ENCODE measurements at places on chromosomes 11 and 22. TPM values are rescaled to one million over a fixed set of nuclear protein-coding genes. Genes with fewer than 3 reads are reported as not detected.
A peak's percentile ranks its signal among the peaks of the same experiment; 100 is the strongest.

DNA sequence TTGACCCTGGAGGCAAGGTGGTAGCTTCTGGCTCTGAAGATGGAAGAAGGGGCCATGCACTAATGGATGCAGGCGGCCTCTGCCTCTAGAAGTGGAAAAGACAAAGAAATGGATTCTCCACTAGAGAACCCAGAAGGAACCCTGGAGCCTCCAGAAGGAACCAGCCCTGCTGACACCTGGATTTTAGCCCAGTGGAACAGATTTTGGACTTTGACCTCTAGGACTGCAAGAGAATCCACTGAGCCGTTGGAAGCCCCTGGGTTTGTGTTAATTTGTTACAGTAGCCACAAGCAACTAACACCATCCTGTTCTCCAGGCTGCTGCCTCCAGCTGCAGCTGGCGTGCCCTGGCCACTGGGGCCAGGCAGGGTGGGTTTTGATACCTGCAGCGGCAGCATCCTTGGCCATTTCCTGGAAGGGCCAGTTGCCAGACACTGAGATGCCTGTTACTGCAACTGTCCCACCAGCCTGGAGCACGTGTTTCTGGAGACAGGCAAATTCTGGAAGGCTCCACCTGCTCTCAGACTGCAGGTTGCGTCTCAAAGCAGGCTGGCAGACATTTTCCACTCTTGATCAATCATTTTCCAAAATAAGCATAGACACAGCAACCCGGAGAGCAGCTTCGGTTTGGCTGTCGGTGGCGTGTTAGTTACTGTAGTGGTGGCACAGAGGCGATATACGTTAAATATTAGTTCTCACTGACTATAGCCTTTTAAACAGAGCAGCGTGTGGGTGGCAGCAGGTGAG, 76.8 kb upstream of the PARVG start:
- DNase-seq, result no peak

DNA sequence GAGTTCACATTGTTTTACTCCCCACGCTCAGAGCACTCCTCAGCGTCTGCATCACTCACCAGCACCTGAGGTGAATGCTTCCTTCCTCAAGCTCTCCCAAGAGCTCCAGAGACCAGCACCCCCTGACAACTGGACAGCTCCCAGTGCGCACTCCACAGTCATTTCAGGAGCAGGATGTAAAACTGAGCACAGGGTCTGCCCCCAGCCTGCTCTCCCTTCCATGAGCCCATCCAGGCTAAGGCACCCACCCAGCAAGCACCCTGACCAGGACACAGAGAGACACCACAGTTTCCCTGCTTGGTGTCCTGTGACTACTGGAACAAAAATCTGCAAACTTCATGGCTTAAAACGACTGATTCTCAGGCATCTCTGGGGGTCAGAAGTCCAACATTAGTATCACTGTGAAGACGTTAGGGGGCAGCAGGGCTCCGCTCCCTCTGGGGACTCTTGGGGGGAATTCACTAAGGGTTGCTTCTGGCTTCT, 3.3 kb downstream of the SCGB1D2 start:
- no peak for DNase-seq

DNA sequence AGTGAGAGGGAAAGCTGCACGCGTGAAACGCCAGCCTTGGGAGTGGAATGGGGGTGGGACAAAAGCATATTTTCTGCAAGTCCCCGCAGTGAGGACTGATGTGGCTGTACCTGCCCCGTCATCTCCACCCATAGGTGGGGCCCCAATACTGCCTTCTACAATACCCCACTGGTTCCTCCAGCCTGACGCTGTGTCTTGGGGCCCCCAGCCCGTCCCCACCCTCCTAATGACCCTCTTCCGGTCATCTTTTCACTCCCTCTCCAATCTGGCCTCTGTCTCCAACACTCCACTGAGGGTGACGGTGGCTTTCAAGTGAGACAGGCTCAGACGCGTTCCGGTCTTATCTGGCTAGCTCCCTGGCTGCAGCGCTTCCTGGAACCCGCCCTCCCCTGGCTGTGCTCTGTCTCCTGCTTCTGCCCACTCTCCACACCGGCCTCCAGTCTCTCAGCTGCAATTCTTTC, 104.2 kb downstream of the MICAL3 start:
- DNase-seq, result peak; percentile 85

The PRR33 gene
- total RNA-seq, result 0.10 TPM

The PHOX2A gene
- total RNA-seq, result not detected

- DNase-seq, result no peak
These were observed 17.9 kb upstream of the TREH start for GRCh38 chr11:118697346-118697745.

The THRSP gene
- total RNA-seq, result 88.4 TPM

The SLC22A9 gene
- not detected for total RNA-seq

DNA sequence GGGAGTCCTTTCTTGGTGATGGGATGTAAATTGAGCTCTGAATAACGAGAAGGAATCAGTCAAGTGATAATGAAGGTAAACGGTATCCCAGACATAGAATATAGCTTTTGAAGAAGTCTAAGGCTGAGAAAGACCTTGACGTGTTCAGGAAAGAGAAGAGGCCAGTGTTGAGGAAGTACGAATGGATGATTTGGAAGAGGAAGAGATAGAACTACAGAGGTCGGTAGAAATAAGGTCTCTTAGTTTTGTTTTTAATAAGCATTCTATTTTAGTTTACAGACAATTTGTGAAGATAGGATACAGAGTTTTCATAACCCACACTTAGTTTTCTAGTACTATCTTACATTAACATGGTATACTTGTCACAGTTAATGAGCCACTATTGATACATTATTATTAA, 1598.1 kb downstream of the FAM181B start:
- DNase-seq, result no peak

- no peak for DNase-seq
These were observed 675.4 kb upstream of the ARHGAP42 start for GRCh38 chr11:100011697-100012096.

DNA sequence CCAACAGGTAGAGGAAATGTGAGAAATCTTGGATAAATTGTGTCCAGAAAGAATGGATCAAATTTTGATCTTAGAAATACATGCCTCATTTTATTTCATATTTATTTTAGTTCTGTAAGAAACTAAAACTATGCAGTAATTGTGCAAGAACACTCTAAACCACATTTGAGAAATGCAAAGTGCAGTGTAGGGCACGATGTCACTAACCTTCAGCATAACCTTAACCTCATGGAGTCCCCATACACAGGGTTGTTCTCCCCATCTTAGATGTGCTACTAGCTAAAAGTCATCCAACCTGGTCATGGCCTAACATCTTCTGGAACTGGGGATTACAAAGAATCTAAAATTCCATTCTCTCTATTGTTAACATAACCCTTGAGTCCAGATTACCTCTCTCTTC, 48.4 kb upstream of the ARHGAP42 start:
- DNase-seq, result no peak

- no peak for DNase-seq
These were observed 2.9 kb upstream of the HTATIP2 start for GRCh38 chr11:20360650-20361049.

DNA sequence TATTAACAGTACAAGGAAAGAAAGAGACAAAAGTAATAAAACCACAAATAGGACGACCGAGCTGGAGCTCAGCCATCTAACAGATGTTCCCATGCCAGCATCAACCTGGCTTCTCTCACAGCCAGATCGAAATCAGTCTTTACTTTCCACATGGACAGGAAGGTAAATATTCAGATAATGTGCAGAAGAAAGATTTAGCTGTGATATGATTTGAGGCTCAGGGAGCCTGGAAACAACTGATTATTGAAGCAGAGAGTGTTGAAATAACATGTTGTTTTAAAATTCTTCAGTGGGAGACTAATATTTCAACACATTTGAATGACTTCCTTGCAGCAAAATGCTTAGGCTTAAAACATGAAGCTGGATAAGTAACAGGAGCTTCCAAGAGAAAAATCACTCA, 546.8 kb downstream of the ETS1 start:
- no peak for DNase-seq

- DNase-seq, result no peak
These were observed 103.1 kb downstream of the PDE2A start for GRCh38 chr11:72570893-72571661.

DNA sequence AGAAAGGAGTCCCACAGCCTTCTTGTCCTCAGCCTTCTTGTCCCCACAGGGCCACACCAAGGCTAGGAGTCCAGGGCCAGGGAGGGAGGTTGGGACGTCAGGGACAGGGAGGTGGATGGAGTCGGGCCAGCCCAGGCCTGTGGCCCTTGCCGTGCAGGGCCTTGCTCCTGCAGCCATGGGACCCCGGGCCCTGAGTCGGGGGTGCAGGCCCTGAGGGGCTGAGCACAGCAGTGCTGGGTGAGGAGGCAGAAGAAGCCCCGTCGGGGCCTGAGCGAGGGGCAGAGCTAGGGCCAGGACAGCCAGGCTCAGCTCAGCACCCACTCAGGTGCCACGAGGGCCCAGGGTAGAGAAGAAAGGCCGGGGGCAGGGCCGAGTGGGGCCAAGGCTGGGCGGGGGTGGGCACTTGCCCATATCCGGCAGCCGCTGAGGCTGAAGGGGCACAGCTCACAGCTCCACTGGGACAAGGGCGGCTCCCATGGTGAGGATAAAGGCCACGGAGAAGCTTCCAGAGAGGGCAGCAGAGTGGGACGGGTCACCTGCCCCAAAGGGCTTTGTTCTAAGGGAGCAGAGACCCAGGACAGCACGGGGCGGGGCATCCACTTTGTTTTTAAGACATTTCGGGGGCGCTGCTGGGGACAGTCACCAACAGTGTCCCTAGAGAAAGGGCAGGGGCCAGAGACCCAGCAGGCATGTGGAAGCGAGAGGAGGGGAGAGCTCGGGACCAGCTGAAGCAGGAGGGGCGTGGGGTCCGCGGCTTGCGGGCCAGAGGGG, 3.6 kb downstream of the MLC1 start:
- DNase-seq, result no peak

The DUSP8 gene
- 21.7 TPM for total RNA-seq

The FAM111B gene
- 0.92 TPM for total RNA-seq

DNA sequence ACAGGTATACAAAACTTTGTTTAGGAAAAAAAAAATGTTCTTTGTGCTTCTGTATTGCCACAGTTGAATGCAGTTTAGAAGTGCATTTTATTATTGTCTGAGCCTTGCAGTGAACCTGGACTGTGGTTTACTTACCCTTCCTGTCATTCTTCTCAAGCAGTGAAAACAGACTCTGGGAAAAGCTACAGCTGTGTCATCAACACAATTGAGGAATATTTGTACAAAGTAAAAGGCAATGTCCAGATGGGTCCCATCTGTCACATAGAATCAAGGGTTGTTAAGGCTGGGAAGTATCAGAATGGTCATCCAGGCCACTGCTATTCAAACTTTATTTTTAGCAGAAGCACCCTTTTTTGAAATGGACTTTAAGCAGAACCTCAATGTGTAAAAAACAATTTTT, 73.3 kb downstream of the TRIM44 start:
- DNase-seq, result no peak

GRCh38 chr11:133895061-133895479, 49.8 kb upstream of the SPATA19 start:
- no peak for DNase-seq

DNA sequence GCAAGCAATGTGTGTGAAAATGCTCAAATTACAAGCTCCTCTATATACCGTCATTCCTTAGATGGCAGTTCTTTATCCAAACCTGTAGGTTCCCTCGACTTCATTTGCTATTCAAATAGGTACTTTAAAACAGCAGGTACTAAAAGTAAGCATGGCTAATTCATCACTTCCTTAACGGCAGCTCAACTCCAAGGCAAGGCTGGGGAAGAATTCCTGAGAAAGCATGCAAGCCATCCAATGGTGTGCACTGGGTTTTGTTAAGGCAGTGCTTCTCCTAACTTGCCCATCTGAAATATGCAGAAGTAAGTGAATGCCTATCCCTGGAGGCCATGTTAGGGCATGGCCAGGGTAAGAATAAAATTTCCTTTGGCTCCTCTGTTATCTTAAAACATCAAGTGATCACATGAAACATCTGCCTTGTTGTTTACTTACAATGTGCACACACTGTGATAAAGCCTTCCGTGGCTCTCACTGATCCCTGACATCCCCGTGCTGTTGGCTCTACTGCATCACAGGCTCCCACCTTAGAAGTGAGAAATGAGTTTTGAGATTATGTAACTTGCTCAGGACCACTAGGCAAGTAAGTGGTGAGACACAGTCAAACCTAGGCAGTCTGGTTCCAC, 52.1 kb downstream of the SMCO4 start:
- no peak for DNase-seq

The FOLR2 gene
- total RNA-seq, result 57.0 TPM
